ENCODE measurements at places on chromosomes 4 and X.

- H3K4me1 ChIP-seq: no peaks in the 10 kb centered on the region
- no peak overlapping the region for H3K27ac ChIP-seq
- H3K27me3 ChIP-seq: no peaks in the 10 kb centered on the region
- no peak for DNase-seq
- no peak overlapping the region for H3K4me3 ChIP-seq
- no peaks in the 10 kb centered on the region for H3K36me3 ChIP-seq
Measured at GRCh38 chr4:99683895-99684294, 26.3 kb upstream of the C4orf54 start.

GRCh38 chrX:23783589-23784469 is 856 bp downstream of the SAT1 start:
- no peaks in the 10 kb centered on the region for H3K4me1 ChIP-seq
- H3K4me3 ChIP-seq: peak overlapping the region; percentile 73
- no peaks in the 10 kb centered on the region for H3K27me3 ChIP-seq
- peak overlapping the region; percentile 94 for H3K27ac ChIP-seq
- no peak for DNase-seq

DNA sequence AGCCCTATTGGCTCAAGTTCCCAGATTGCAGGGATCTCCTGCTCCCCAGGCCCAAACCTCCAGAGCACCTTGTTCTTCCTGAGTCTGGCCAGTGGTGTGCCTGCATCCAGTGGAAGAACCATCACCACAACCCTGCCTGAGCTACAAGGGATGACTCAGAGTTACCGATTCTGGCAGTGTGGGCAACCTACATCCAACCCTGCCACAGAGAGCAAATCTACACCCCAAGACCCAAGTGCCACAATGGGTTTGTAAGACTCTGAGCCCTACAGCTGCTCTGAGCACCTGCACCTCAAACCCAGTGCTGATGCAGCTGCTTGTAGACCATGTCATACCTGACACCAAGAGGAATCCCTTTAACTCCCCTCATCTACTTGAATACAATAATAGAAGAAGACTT is 110.0 kb downstream of the SOWAHB start:
- peaks cover 16% of the 10 kb centered on the region for H3K36me3 ChIP-seq
- H3K27ac ChIP-seq: no peak overlapping the region
- DNase-seq: no peak
- no peaks in the 10 kb centered on the region for H3K27me3 ChIP-seq
- no peak overlapping the region for H3K4me3 ChIP-seq
- H3K4me1 ChIP-seq: no peaks in the 10 kb centered on the region

GRCh38 chrX:107537815-107538214 is 88.4 kb downstream of the FRMPD3 start:
- H3K36me3 ChIP-seq: no peaks in the 10 kb centered on the region
- no peak overlapping the region for H3K27ac ChIP-seq
- no peak overlapping the region for H3K4me3 ChIP-seq

DNA sequence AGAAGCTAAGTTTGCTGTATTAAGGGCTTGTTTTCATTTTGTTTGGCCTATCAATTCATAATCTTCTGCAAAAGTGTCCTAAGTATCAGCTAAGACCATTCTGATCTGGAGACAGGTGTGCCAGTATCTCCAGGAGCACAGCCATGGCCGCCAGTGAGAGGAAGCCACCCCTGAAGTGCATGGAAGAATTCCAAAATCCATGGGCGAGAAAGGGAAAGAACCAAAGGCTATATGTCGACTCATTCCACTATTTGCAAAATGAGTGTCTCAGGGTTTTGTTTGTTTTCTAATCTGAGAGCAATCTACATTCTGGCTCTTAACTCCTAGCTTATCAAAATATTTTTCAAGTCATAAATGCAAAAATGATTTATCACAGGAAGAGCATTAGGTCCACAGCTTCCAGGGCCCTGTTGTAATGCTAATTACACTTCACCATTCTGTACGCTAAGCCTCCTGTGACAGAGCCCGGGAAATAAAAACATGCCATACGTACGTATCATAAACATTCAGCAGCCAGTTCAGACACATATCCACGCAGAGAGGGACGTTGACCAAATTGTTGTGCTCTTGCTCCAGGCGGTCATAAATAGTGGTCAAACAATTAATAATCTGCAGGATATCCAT is 137.3 kb upstream of the FTHL17 start:
- H3K27ac ChIP-seq: no peak overlapping the region
- no peaks in the 10 kb centered on the region for H3K36me3 ChIP-seq
- no peaks in the 10 kb centered on the region for H3K4me1 ChIP-seq
